Transverse colon (tissue), 4 donors: ENCODE measurements at places on chromosomes 2 and 18. TPM values are rescaled to one million over a fixed set of nuclear protein-coding genes. Genes with fewer than 3 reads are reported as not detected.

ADGRF3 gene
- total RNA-seq = not detected

- no peak overlapping the region for H3K4me3 ChIP-seq
- H3K27me3 ChIP-seq = no peaks in the 10 kb centered on the region
- H3K27ac ChIP-seq = no peak overlapping the region
- no peaks in the 10 kb centered on the region for H3K36me3 ChIP-seq
These were observed 260.0 kb downstream of the FIGN start for GRCh38 chr2:163475815-163476214.

DNA sequence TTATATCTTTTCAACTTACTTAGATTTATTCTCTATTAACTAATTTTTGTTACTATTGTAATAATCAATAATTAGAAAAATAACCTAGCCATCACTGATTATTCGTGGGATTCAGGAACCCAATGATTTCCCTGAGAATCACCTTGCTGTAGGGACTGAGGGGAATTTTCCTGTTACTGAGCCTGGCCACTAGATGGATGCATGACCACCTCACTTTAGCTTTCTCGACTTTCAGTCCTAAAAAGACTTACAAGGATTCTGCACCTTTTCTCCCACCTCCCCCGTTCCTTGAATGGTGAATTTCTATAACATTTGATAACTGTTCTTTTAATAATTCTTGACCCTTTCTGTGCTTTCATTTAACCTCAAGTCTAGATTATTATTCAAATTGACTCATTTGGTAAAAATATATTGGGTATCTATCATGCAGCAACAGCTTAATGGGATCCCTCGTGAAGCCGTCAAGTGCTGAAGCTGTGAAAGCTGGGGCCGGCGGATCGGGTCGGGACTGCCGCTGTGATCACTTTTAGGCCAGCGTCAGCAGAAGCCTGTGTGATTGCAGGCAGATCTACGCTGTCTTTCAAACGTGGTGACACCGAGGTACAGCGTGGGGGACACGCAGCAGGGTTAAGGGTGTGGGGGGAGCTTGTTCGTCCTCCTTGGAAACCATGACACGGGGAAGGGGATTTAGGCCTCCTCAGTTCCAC is 38.8 kb upstream of the TMEM18 start:
- no peak overlapping the region for H3K27ac ChIP-seq
- H3K36me3 ChIP-seq = no peaks in the 10 kb centered on the region
- H3K4me1 ChIP-seq = no peaks in the 10 kb centered on the region
- no peak for DNase-seq
- H3K27me3 ChIP-seq = peaks cover 24% of the 10 kb centered on the region

- H3K4me1 ChIP-seq = peaks cover 24% of the 10 kb centered on the region
- H3K27me3 ChIP-seq = no peaks in the 10 kb centered on the region
These were observed 2.8 kb upstream of the PEX13 start for GRCh38 chr2:61014763-61015162.

DNA sequence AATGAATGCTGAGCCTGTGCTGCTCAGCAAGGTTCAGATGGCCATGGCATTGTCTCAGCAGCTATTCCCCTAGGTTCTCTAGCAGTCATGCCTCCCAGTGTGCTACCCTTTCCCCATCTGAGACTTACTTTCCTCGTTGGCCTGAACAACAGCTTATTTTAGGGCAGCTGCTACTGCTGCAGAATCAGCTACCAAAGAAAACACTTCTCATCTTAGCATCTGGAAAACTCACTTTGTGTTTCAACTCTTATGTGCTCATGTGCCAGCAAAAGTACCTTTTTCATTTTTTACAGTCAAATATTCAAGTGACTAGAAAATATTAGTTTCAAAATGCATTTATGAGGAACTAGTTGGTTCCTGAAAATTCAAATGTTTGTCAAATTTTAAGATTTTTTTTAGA is 60.4 kb upstream of the ZNF397 start:
- no peaks in the 10 kb centered on the region for H3K27me3 ChIP-seq
- H3K27ac ChIP-seq = no peak overlapping the region
- no peak overlapping the region for H3K4me3 ChIP-seq

DNA sequence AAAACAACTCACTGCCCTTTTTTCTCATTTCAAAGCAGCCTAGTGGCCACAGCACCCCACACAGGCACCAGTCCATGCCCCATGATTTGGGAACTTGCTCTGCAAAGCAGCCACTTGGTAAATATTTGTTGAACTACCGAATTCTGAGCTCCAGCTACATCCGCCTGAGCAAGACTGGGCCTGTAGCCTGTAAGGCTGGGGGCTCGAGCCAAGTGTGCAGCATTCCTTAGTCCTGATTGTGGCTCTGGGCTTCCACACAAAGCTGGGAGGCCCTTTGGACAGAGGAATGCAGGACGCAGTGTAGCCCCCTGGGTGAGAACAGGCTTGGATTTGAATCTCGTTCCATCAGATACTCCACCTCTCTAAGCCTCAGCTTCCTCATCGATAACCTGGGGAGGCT is 88.4 kb downstream of the ACTR2 start:
- H3K36me3 ChIP-seq = peaks cover 9% of the 10 kb centered on the region
- peak overlapping the region; percentile 18 for H3K27ac ChIP-seq
- no peak overlapping the region for H3K4me3 ChIP-seq

METTL4 gene
- 2.2 TPM for total RNA-seq

ABCG8 gene
- total RNA-seq = not detected

TUBA3E gene
- not detected for total RNA-seq

DNA sequence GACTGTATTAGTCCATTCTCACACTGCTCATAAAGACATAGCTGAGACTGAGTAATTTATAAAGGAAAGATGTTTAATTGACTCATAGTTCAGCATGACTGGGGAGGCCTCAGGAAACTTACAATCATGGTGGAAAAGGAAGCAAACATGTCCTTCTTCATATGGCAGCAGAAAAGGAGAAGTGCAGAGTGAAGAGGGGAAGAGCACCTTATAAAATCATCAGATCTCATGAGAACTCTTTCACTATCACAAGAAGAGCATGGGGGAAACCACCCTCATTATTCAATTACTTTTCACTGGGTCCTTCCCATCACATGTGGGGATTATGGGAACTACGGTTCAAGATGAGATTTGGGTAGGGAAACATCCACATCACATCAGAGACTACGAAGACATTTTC is 43.0 kb upstream of the CAVIN2 start:
- no peak overlapping the region for H3K4me3 ChIP-seq
- DNase-seq = no peak
- peaks cover 2% of the 10 kb centered on the region for H3K4me1 ChIP-seq

- H3K27me3 ChIP-seq = no peaks in the 10 kb centered on the region
- H3K27ac ChIP-seq = no peak overlapping the region
- H3K36me3 ChIP-seq = no peaks in the 10 kb centered on the region
- DNase-seq = no peak
These were observed 39.3 kb upstream of the NRXN1 start for GRCh38 chr2:51071191-51071590.

DNA sequence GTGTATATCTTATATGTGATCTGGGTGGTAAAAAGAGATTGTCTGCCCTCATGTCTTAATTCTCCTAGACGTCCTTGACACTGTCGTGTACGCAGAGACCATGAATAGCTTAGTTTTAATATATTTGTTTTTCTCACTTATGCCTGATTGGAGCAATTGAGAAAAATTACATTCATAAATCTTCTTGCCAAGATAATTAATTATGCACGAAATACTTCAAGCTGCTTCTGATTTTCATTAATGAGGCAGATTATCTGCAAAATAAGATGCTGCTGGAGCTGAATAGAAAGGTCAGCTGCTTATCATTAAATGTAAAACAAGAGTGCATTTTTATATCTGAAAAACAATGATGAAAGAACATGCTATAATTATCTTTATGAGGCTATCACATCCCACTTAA is 95.9 kb downstream of the CCDC141 start:
- no peaks in the 10 kb centered on the region for H3K4me1 ChIP-seq
- no peak overlapping the region for H3K27ac ChIP-seq
- no peaks in the 10 kb centered on the region for H3K36me3 ChIP-seq
- DNase-seq = no peak
- no peak overlapping the region for H3K4me3 ChIP-seq

DNA sequence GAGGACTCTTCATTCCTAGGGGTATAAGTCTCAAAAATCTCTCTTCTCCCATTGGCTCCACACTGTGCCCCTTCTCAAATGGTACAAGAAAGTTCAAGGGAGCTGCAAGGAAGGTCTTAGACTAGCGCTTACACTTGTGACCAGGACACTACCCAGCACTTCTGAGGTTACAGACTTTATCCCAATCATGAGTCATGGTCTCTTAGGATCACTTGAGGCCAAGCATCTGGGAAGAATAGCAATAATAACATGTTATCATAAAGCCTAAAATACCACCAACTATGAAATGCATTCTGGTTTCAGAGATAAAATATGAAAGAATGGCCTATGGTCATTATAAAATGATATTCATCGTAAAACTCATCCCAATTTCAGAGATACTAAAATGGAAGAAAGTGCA is 309.9 kb upstream of the PKDCC start:
- no peaks in the 10 kb centered on the region for H3K4me1 ChIP-seq
- no peak overlapping the region for H3K27ac ChIP-seq
- no peaks in the 10 kb centered on the region for H3K36me3 ChIP-seq

- no peaks in the 10 kb centered on the region for H3K27me3 ChIP-seq
- no peak overlapping the region for H3K4me3 ChIP-seq
- no peaks in the 10 kb centered on the region for H3K36me3 ChIP-seq
- DNase-seq = no peak
- H3K27ac ChIP-seq = no peak overlapping the region
- no peaks in the 10 kb centered on the region for H3K4me1 ChIP-seq
These were observed 51.2 kb upstream of the LYPD6B start for GRCh38 chr2:148987286-148987685.

- no peak for DNase-seq
- H3K4me3 ChIP-seq = no peak overlapping the region
- H3K27ac ChIP-seq = no peak overlapping the region
- no peaks in the 10 kb centered on the region for H3K4me1 ChIP-seq
These were observed 59.2 kb upstream of the SLC5A7 start for GRCh38 chr2:107927034-107927534.

GRCh38 chr18:31105733-31106132 is 3.5 kb upstream of the DSC2 start:
- DNase-seq = no peak
- no peak overlapping the region for H3K27ac ChIP-seq
- no peak overlapping the region for H3K4me3 ChIP-seq
- peaks cover 5% of the 10 kb centered on the region for H3K27me3 ChIP-seq
- no peaks in the 10 kb centered on the region for H3K4me1 ChIP-seq

OTOS gene
- not detected for total RNA-seq

GRCh38 chr2:103960951-103961350 is 893.0 kb upstream of the POU3F3 start:
- H3K4me1 ChIP-seq = no peaks in the 10 kb centered on the region
- H3K27me3 ChIP-seq = no peaks in the 10 kb centered on the region
- H3K4me3 ChIP-seq = no peak overlapping the region
- H3K36me3 ChIP-seq = no peaks in the 10 kb centered on the region

GRCh38 chr2:119983108-119983507 is 29.8 kb upstream of the EPB41L5 start:
- H3K4me1 ChIP-seq = no peaks in the 10 kb centered on the region
- DNase-seq = no peak
- H3K27me3 ChIP-seq = no peaks in the 10 kb centered on the region
- H3K36me3 ChIP-seq = no peaks in the 10 kb centered on the region
- peak overlapping the region; percentile 73 for H3K27ac ChIP-seq

GRCh38 chr2:54107903-54108615 is 7.4 kb upstream of the ACYP2 start:
- H3K4me3 ChIP-seq = no peak overlapping the region
- no peak overlapping the region for H3K27ac ChIP-seq
- no peaks in the 10 kb centered on the region for H3K36me3 ChIP-seq
- DNase-seq = no peak

TTC21B gene
- total RNA-seq = 11.9 TPM
